ENCODE measurements at places on chromosomes 4 and X.

GRCh38 chr4:188295899-188296298 lies 156.7 kb downstream of the TRIML1 start:
- DNase-seq, result no peak

GRCh38 chr4:152074573-152074972 lies 313.8 kb upstream of the GATB start:
- DNase-seq, result no peak

GRCh38 chrX:103276581-103277002 lies at the start of gene TCEAL5:
TSS of gene TCEAL5 (minus strand) at chrX:103276750. CDS start at chrX:103274563, 2,187 bp downstream.
- no peak for DNase-seq

DNA sequence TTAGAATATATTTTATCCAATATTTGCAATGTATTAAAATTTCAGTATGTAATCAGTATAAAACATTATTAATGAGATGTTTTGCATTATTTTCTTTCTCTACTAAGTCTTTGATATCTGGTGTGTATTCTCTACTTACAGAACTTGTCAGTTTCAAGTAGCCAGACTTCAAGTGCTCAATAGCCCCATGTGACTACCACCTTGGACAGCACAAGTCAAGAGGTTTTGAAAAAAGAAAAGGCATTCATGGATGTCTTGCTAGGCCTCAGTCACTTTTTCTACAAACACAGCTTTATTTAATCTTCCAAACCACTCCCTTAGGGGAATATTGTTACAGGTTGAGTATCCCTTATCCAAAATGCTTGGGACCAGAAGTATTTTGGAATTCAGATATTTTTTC lies 189.4 kb downstream of the QDPR start:
- no peak for DNase-seq

GRCh38 chr4:123986268-123986798 lies 589.7 kb downstream of the SPRY1 start:
- DNase-seq, result no peak

DNA sequence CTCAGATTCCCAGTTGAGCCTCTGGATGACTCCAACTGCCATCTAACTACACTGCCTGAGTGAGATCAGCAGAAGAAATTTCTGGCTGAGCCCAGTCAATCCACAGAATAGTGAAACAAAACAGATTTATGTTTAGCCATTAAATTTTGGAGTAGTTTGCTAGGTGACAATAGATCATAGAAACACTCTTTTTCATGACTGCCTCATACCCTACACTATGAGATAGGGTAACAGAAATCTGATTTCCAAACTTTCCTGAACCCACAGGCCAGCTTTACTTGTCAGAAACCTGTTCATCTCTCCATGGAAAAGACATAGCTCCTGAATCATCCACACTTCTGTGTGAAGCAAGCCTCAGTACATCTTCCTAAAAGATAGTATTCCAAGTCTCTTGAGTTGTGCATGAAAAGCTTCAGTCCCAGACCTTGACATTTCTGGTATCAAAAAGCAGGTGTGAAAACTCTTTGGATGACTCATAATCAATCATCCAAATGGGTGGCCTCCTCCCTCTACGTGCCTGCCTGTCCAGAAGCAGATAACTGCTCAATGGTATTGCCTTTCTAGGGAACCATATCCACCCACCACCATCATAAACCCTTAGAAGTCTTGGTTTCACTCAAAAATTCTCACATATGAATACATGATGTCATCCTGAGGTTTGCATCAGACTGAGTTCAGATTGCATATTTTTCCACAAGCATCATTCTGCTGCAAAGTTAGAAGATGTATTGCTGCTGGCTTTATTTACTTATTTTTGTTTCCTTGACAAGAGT lies 47.5 kb upstream of the RAP2C start:
- DNase-seq, result no peak

Data from stimulated activated CD4-positive, alpha-beta T cell treated with anti-CD3 and anti-CD28 coated beads, Interleukin-1b, Interleukin-23, amount 100 ng/mL, for 24 hours (primary cell).